ENCODE measurements at places on chromosomes 13 and 19. TPM values are rescaled to one million over a fixed set of nuclear protein-coding genes. Genes with fewer than 3 reads are reported as not detected.
A peak's percentile ranks its signal among the peaks of the same experiment; 100 is the strongest.

The LYL1 gene
- polyA plus RNA-seq = 2.3 TPM

The IGFL3 gene
- not detected for polyA plus RNA-seq

The COL5A3 gene
- 5.9 TPM for polyA plus RNA-seq

The TMEM221 gene
- 1.3 TPM for polyA plus RNA-seq

The PSG2 gene
- polyA plus RNA-seq = not detected

The RNF17 gene
- not detected for polyA plus RNA-seq

The ZNF471 gene
- polyA plus RNA-seq = 1.8 TPM

DNA sequence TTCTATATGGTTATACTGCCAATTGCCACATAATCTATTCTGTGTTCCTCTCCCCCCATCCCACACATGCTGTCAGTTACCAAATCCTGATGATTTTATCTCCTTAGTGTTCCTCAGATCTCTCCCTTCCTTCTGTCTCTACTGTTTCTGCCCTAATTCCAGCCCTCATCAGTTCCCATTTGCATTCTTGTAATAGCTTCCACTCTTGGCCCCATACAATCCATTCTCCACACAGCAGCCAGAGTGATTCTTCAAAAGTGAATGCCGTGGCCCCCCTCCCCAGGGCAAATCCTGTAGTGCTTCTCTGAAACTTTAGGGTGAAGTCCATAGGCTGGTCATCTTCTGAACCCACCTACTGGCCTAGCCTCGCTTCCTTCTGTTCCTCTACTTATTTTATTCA is 114.4 kb downstream of the ZAR1L start:
- DNase-seq = no peak

GRCh38 chr13:51993713-51994112 is 17.5 kb downstream of the ATP7B start:
- no peak for DNase-seq

- DNase-seq = peak; percentile 13
Measured at GRCh38 chr19:42114412-42114811, 17.8 kb downstream of the POU2F2 start.

GRCh38 chr19:2121416-2122051 is 24.8 kb downstream of the IZUMO4 start:
- DNase-seq = no peak

GRCh38 chr19:19279062-19279612 is 6.0 kb upstream of the TM6SF2 start:
- no peak for DNase-seq

- DNase-seq = no peak
Measured at GRCh38 chr19:43316591-43317319, 36.7 kb upstream of the CD177 start.

Measured in brain (organoid and tissue), 16 donors.